Fibroblast of the aortic adventitia (primary cell): ENCODE measurements at places on chromosomes 11 and 22. TPM values are rescaled to one million over a fixed set of nuclear protein-coding genes. Genes with fewer than 3 reads are reported as not detected.

Gene RBMXL2
- not detected in 2 replicates for total RNA-seq

Gene ABCC8
- total RNA-seq = not detected in 2 replicates

Gene NTM
- total RNA-seq = 3.4 and 52.2 TPM in 2 replicates

Gene GPHA2
- total RNA-seq = not detected in 2 replicates

Gene TBX10
- total RNA-seq = not detected in 2 replicates

Gene SCGB1C1
- total RNA-seq = not detected in 2 replicates

Gene SGSM1
- total RNA-seq = not detected in 2 replicates

Gene GAL
- total RNA-seq = not detected in 2 replicates

Gene PTGDR2
- total RNA-seq = not detected in 2 replicates

Gene ACR
- not detected in 2 replicates for total RNA-seq

Gene OR5B3
- not detected in 2 replicates for total RNA-seq

Gene DRAP1
- 155 and 317 TPM in 2 replicates for total RNA-seq

Gene OR8D4
- 0.09 and 0.25 TPM in 2 replicates for total RNA-seq
